ENCODE measurements at places on chromosomes 2 and 18.

- DNase-seq: no peak
Measured at GRCh38 chr2:146385031-146385430, 1459.8 kb upstream of the ACVR2A start.

- no peak for DNase-seq
Measured at GRCh38 chr2:217127744-217128143, 267.9 kb upstream of the TNP1 start.

GRCh38 chr2:81483254-81483653, 1178.7 kb upstream of the LRRTM1 start:
- no peak for DNase-seq

GRCh38 chr2:29495068-29495467, 379.9 kb downstream of the CLIP4 start:
- no peak for DNase-seq

GRCh38 chr18:59456657-59457056, 97.6 kb upstream of the LMAN1 start:
- no peak for DNase-seq

- no peak for DNase-seq
Measured at GRCh38 chr2:203379156-203379555, 51.0 kb downstream of the ABI2 start.

DNA sequence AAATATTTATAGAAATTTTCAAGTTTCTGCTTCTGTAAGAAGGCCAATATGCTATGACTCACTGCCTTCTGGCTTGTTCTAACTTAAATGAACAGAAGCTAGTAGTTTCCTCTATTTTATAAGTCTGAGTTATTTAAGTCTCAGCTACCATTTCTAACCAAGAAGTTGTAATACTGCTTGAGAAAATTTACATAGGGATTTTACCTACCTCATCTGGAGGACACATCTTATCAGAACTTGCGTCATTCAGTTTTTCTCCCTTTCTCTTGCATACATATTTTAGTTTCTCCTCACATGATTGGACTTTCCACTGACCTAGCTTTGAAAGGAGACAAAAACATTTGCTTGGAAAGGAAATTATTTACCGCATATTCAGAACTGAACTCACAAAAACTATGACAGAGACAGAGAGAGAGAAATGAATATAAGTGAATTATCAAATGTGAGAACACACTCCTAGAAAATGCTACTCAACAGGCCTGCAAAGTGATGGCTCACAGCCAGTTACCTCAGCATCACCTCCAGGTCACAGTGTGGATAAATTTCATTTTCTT, 81.1 kb upstream of the CD302 start:
- DNase-seq: no peak

DNA sequence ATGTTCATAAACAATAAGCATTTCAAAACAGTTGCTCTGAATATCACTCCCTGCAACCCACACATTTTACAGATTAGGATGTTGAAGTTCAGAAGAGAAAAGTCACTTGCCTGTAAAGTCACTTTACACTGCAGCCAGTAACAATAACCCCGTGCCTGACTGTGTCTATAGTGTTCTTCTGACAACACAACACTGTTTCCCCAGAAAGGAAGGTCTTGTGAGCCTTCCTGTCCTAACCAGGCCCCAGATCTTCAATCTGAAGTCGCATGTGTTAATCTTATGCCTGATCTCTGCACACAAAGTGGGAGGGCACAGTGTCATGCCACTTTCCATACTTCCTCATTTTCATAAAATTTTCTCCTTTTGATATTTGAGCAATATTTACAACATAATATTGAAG, 120.2 kb downstream of the FEZ2 start:
- no peak for DNase-seq

DNA sequence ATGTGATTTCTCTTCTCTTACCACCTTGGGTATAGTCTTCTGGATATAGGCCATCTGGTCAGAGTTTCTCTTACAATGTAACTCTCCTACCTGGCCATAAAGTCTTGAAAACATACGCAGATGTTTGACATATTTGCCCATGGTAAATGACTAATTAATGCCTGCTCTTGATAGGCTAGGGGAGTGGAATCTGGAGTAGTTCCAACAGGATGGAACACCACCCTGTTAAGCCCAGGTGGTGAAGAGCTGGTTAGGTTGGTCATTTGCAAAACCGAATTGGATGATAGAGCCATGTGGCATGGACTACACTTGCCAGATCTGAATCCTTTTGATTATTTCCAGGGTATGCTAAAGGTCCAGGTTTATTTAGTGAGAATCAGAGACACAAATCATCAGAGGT, 36.5 kb downstream of the HADHB start:
- no peak for DNase-seq

- DNase-seq: no peak
Measured at GRCh38 chr2:168758970-168759820, 43.2 kb upstream of the NOSTRIN start.

DNA sequence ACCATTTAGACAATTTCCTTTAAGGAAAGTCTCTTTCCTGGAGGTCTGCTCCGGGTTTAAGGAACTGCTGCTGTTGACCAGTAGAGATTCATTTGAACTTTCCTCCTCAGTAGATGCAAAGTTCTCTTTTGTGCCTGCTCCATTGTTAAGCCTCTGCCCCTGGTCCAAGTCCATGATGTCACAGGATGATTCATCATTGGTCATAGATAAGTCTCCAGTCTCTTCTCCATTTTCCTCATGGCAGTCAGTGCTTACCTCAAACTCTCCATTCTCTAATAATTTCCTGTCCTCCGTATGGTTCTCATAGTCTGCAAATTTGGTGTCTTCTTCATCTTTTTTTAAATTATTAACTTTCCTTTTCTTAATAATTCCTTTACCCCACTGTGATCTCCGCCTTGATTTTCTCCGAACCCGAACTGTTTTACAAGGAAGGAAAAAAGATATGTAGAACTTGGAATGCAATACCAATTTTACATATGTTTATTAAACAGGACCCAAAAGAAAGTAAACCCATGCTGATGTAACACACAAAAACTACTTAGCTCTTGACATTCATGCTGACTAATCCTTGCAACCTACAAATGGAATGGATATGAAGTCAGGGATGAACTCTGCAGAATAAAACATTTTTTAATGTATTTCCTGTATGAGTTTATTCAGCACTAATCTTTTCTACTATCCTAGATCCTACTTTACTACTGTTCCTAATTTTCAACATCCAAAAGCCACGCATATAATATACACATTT, 169.1 kb downstream of the ATAD2B start:
- DNase-seq: no peak

DNA sequence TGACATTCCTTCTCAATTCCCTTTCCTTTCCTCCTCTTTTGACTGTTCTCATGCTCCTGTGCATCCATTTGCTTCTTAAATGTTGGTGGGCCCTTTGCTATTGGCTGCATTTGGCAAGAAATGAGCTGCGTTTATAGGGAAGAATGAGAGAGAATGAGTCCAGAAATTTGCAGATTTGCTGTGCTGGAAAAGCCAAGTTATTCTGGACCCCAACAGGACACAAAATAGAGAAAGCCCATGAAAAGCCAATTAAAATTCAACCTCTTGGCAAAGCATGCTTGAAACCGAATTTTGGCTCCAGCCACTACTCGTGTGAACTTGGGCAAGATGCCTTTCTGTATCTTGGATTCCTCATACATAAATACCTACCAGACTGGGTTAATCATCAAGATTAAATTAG, 1.3 kb upstream of the SCLY start:
- DNase-seq: no peak

- no peak for DNase-seq
Measured at GRCh38 chr2:102331311-102331980, 20.1 kb downstream of the IL1RL1 start.

DNA sequence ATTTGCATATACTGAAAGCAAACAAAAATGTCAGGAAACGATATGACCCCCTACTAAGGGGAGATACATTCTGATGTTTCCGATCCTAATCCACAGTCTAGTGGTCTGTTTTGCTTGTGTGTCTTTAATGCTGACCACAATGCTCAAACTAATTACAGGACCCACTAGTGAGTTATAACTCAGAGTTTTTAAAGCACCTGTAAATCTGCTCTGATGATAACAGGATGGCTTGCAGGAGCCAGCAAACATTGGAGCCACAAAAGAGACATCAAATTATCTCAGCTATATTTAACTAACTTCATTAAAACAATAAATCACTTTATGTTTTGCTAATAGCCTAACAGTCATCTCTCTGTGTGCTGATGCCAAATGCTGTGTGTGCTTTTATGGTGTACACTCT, 300.3 kb downstream of the NBAS start:
- DNase-seq: no peak

DNA sequence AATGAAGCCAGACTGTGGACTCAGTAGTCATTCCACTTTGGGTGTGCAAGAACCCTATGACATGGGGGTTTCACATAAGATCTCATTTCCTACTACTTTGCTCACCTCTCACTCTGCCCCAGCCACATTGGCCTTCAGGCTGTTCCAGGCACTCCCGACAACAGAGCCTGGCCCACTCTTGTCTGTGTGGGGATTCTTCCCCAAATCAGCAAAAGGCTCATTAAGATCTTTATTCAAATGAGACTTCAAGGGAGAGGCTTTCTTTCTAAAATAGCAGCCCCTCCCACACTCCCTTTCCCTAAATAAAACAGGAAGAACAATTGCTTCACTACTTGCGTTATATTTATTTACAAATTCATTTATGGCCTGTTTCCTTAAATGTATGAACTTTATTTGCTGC, 3.5 kb upstream of the CDC42EP3 start:
- DNase-seq: no peak

DNA sequence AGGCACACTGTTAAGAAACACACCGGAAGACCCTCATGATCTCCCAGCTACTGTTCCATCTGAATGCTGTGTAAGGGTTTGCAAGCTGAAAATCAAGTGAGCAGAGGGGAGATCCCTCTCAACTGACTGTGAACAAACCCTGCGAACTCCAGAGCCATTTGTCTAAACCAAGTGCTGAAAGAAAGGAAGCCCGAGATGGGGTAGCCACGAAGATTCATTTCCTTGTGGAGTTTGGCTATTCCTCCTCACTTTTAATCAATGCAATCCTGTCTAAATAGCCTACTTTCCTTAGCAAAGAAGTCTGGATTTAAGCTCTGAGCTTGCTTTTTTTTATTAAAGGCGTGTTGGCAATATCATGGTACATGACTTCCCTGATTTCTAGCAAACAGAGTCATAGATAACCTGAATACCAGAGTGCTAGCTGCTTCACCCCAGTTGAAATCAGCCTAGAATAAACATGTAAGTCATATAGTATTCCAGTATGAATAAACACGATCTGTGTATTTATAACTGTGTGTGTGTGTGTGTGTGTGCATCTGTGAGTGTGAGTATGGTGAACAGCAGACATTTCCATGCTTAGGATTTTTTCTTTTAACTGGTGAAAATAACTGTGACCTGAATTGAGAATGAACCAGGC, 365.2 kb downstream of the ZNF521 start:
- no peak for DNase-seq

DNA sequence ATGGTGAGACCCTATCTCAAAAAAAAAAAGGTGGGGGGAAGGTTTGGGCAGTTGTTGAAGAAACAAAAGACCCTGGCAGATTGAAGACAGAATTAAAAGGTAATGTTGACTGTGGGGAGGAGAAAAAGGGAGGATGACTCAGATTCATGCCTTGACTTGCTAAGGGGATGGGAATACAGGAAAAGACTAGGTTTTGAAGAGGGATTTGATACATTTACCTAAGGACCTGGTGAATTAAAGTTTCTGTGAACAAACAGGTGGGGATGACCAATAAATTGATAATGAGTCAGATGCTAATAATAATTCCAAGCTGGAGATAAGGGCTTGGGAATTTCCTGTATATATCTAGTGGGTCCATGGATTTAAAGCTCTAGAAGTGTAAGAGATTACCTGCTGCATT, 27.6 kb downstream of the TTR start:
- DNase-seq: no peak

- DNase-seq: no peak
Measured at GRCh38 chr2:86484385-86484784, 43.2 kb downstream of the KDM3A start.

DNA sequence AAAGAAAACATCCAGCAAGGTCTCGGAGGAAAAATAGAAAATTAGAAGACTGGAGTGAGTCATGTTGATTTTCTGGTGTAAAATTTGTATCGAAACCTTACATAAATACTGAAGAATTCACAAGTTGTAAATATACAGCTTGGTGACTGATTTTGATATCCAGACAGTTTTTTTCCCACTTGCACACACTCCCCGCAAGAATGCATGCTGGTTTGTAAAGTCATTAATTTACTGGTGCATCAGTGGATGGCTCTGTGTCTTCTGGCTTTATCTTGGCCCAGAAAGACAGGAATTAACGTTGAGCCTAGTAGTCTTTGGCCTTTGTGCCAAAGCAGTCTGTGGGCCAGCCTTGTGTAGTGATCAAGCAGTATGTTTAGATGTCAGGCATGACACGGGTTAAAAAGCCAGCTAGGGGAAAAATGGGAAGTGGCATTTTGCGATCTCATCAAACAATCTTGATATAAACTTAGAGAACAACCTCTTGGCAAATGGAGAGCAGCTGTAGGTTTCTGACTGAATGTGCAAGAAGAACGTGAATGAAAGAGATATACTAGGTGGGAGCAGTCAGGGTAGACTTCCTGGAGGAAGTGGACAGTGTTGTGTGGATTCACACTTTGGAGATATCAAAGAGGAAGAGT, 22.7 kb upstream of the CASP8 start:
- DNase-seq: no peak

- DNase-seq: peak; percentile 49
Measured at GRCh38 chr2:43226955-43227829, 786 bp upstream of the ZFP36L2 start.

DNA sequence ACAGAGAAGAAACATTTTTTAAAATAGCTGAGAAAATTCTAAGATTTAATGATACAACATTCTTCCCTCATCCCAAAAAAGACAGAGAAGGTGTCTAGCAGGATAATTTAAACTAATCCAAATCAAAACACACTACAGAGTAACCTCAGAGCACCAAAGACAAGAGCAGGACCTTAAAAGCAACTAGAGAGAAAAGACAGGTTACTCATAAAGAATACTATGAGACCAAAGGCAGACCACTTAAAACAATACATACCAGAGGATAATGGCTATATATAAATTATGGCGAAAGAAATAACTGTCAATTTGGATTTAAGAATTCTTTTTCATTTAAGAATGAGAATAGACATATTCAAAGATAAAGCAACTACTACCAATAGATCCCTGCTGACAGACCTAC, 40.0 kb downstream of the HDLBP start:
- no peak for DNase-seq

- no peak for DNase-seq
Measured at GRCh38 chr2:121349721-121350401, 64.9 kb upstream of the TFCP2L1 start.
